ENCODE measurements at places on chromosomes 4 and X.

DNA sequence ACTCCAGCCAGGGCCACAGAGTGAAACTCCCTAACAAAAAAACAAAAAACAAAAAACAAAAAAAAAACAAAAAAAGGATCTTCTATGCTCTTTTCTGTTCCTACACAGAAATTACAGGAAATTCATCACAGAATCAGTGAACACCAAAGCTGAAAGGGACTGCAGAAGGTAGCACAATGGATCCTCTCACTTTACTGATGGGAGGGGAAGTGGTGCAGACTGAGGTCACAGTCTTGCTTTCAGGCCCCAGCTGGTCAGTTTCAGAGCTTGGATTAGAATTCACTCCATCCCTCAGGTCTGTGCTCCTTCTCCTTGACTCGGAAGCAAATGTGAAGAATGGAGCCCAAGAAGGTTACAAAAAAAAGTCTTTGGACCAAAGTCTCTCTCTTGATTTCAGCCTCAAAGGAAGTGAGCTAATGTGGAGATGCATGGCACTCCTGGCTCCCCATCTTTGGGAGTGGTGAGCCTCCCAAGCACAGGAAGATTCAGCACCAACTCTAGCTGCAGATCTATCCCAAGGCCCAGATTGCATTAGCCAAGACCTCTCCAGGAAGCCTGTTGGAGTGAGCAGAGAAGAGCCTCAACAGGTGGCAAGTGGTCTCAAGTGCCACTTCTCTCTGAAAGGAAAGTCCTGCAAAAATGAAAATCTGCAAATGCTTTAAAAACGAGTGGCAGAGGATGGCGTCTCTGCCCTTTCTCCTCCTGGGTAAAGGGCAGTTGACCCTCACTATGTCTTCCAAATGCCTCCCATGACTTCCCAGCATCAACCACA, 176.0 kb downstream of the MAML3 start:
- DNase-seq: no peak

DNA sequence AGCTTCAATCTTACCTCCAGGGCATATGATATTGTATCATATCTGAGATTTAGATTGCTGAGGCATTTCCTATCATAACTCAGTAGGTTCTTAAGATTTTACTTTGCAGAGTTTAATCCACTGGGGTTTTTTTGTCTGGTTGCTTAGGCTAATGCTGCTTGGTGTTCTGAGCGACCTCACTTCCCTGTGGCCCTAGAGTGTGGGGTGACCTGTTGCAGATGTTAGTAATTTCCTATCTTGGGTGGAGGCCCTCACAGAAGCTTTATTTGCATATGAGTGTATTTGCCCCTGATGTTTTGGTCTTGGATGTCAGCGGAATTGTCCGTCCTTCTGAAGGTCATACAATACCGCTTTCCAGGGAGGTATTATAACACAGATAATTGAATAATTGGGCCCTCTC, 137.1 kb downstream of the NDST3 start:
- DNase-seq: no peak

DNA sequence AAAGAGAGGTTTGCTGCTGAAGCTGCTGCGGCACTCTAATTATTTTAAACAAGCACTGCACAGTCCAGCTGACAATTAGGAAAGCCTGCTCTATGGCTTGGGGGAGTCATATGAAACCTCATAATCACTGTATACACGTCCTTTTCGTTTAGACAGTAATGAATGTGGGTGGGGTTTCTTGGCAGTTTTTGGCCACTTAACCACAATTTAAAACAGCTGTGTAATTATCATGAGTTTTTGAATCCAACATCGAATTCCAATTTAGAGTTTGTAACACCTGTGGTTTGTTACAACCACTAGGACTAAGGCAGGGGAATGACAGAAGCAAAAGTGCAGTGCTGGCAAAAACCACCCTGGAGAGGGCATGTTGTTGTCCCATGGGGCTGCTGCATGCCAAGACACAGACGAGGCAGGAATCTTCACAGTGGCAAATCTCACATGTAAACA, 99.5 kb downstream of the CXXC4 start:
- DNase-seq: no peak

DNA sequence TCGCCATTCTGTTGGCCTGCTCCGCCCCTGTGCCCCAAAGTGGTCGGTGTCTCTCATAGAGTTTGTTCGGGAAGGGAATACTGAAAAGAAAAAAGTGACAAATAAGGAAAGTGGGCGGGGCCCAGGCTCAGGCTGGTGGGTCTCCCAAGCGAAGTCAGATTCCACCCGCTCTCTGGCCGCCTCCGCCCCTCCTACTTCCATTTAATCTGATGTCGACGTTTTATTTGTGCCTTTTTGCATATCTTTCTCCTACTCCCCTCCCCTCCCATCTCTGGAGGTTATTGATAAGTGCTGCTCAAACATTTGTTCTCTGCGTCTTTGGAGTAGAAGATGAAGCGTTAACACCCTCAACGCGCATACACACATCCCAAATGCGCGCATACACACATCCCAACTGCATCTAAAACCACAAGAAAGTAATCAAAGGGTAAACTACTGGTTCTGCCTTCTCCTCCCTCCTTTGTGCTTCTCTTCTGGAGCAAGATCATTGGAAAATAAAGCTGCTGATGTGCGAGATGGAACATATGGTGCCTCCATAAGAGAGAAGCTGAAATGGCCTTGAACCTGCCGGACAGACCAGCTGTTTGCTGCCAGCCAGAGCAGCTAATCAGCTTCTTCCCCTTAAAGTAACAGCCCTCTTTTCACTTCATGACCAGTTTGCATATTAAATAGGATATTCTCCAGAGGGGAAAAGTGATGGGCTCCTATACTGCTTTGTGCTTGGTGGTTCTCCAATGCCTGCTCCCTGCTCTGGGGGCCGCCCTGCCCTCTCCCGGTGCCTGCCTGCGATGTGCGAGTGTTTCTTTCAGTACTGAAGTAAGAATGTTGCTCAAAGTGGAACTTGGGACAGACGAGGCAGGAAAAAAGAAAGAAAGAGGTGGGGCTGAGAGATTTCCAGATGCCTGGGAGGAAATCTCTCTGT, 3.1 kb downstream of the MAMLD1 start:
- DNase-seq: no peak

GRCh38 chr4:98098764-98099163, 44.5 kb downstream of the STPG2 start:
- DNase-seq: no peak

- no peak for DNase-seq
These were observed 86.5 kb upstream of the RPL34 start for GRCh38 chr4:108533876-108534275.

DNA sequence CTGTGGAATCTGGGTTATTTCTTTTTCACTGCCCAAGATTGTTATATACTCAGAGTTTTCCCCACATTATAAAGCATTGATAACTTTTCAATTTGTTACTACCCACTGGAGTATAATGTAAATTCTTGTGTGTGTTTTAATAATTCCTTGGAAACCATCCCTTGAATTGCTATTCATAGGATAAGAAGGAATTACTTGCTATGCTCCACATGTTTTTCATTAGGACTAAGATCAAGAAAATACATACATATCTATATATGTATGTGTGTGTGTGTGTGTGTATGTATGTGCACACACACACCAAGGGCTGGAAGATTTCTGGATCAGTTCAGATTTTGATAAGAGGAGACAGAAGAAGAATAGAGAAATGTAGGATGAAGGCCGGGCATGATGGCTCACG, 206.4 kb upstream of the JADE1 start:
- DNase-seq: no peak

- no peak for DNase-seq
These were observed 27.6 kb upstream of the NKAP start for GRCh38 chrX:119971184-119971583.

Data from T-helper 2 cell (primary cell).